ENCODE measurements at places on chromosomes 3 and 15. TPM values are rescaled to one million over a fixed set of nuclear protein-coding genes. Genes with fewer than 3 reads are reported as not detected.
A peak's percentile ranks its signal among the peaks of the same experiment; 100 is the strongest.

DNA sequence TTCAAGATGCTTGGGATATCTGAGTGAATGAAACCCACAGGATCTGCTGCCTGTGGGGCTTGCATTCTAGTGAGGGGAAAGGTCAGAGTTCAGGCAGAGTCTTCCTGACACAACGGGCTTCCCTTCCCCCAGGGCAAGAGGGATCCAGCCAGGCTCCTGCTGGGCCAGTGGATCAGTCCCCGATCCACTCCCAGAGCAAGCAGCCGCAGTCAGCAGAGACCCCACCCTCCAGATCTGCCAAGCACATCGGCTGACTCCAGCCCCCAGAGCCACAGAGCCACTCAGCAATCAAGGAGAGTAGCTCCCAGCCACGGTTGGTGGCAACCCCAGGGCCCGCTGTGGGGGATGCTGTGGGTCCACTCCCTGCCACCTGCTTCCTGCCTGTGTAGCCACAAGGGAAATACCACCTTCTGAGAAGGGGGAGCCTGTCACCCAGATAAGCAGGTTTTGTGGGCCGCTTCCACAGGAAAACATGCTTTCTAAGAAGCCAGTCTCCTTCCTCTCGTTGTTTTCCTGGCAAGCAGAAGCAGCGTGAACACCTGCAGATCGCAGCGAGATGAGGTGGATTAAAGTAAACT is 44.9 kb downstream of the CPN2 start:
- H3K27ac ChIP-seq: no peak overlapping the region
- no peak for DNase-seq
- no peak overlapping the region for H3K4me3 ChIP-seq
- no peaks in the 10 kb centered on the region for H3K36me3 ChIP-seq

GRCh38 chr15:88395872-88396781 is 71.1 kb downstream of the MRPL46 start:
- no peaks in the 10 kb centered on the region for H3K36me3 ChIP-seq
- H3K27me3 ChIP-seq: no peaks in the 10 kb centered on the region
- H3K4me3 ChIP-seq: no peak overlapping the region
- DNase-seq: no peak

The POLR2H gene
- 54.7 TPM for total RNA-seq

DNA sequence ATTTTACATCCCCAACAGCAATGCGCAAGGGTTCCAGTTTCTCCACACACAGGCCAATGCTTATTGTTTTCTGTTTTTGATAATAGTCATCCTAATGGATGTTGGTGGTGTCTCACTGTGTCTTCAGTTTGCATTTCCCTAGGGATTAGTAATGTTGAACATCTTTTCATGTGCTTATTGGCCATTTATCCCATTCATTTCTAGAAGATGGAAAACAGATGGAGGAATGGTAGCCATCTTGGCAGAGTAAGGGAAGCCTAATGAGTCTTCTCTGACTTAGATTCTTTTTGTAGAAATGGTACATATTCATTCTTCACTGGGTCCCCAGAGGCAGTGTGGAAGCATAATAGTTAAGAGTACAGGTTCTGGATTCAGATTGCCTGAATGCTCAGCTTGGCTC is 46.8 kb upstream of the SRGAP3 start:
- H3K4me3 ChIP-seq: no peak overlapping the region
- no peaks in the 10 kb centered on the region for H3K36me3 ChIP-seq
- H3K27me3 ChIP-seq: no peaks in the 10 kb centered on the region
- H3K4me1 ChIP-seq: no peaks in the 10 kb centered on the region
- no peak overlapping the region for H3K27ac ChIP-seq

The SCN11A gene
- 0.06 TPM for total RNA-seq

DNA sequence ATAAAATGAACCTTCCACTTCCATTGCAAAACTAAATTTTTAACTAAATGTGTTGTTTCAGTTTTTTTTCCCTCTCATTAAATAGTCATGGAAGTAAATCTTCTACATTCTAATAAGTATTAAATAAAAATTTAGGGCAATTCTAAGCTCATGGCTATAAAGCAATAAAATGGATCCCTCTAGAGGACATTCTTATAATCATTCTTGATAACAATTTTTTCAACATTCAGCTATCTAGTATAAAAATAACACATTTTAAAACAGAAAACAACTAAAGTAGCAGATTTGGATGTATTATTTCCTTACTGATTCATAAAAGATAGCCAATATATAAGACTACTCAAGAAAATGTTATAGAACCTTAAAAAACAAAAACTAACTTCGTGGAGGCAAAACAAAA is 393.1 kb downstream of the PLOD2 start:
- no peak overlapping the region for H3K27ac ChIP-seq
- no peaks in the 10 kb centered on the region for H3K27me3 ChIP-seq
- no peaks in the 10 kb centered on the region for H3K36me3 ChIP-seq
- no peak for DNase-seq
- no peaks in the 10 kb centered on the region for H3K4me1 ChIP-seq

DNA sequence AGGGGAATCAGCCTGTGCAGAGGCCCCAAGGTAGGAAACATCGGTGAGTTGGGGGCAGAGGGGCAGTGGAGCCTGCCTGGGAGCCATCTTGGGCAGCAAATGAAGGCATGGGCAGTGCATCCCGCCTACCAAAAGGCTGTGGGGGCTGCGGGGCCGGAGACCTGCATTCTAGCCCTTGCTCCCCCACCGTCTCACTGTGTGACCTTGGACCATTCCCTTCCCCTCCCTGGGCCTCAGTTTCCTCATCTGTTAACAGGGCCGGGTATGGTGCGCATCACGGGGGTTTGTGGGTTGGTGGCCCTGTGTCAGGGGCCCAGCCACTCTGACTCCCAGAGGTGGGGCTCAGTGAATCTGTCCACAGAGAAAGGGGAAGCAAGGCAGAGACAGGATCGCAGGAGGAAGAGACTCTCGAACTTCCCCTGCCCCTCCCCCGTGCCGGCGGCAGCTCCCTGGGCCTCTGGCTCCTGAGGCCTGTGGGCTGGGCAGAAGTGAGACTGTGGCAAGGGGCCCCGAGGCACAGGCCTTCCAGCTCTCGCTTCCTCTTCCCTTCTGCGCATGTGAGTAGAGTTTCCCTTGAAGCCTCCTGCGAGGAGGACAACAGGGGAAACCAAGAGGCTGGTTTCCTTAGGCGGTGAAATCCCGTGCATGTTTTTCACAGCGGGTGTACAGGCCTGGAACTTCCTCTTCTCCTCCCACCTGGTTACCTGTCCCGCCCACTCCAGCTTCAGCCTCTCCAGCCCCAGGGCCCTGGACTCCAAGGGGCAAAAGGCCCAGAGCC is 42.9 kb downstream of the IDH2 start:
- H3K4me3 ChIP-seq: no peak overlapping the region
- H3K36me3 ChIP-seq: no peaks in the 10 kb centered on the region
- peak overlapping the region; percentile 83 for H3K27ac ChIP-seq
- peaks cover 88% of the 10 kb centered on the region for H3K4me1 ChIP-seq

The CCRL2 gene
- 18.9 TPM for total RNA-seq

The TERB2 gene
- total RNA-seq: not detected

- no peaks in the 10 kb centered on the region for H3K4me1 ChIP-seq
- H3K4me3 ChIP-seq: no peak overlapping the region
These were observed 35.9 kb downstream of the PRKCI start for GRCh38 chr3:170258105-170258487.

GRCh38 chr15:71115567-71116351 is 488 bp downstream of the THSD4 start:
- peak overlapping the region; percentile 82 for H3K27ac ChIP-seq
- peaks cover 19% of the 10 kb centered on the region for H3K4me1 ChIP-seq
- peaks cover 46% of the 10 kb centered on the region for H3K27me3 ChIP-seq
- no peaks in the 10 kb centered on the region for H3K36me3 ChIP-seq
- H3K4me3 ChIP-seq: peak overlapping the region; percentile 57

GRCh38 chr3:11201251-11202019 is 47.1 kb downstream of the HRH1 start:
- no peaks in the 10 kb centered on the region for H3K36me3 ChIP-seq
- H3K4me1 ChIP-seq: peaks cover 44% of the 10 kb centered on the region
- H3K27me3 ChIP-seq: no peaks in the 10 kb centered on the region
- no peak overlapping the region for H3K4me3 ChIP-seq

DNA sequence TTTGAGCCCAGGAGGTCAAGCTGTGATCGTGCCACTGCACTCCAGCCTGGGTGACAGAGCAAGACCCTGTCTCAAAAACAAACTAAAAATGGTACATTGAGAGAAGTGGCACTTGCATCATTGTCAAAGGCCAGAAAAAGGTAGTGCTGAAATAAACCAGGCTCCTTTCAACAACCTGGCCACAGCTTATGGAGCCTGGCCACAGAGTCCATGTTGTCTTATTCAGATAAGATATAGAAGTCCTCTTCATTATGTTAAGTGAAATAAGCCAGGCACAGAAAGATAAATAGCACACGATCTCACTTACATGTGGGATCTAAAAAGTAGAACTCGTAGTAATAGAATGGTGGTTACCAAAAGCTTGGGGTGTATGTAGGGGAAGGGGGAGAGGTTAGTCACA is 34.8 kb downstream of the EMC4 start:
- H3K27ac ChIP-seq: no peak overlapping the region
- no peaks in the 10 kb centered on the region for H3K4me1 ChIP-seq
- no peaks in the 10 kb centered on the region for H3K36me3 ChIP-seq
- no peaks in the 10 kb centered on the region for H3K27me3 ChIP-seq
- H3K4me3 ChIP-seq: no peak overlapping the region

The ALAS1 gene
- total RNA-seq: 66.7 TPM

Data from left lung (tissue), 14 donors.